ENCODE measurements at places on chromosomes 11 and 22. TPM values are rescaled to one million over a fixed set of nuclear protein-coding genes. Genes with fewer than 3 reads are reported as not detected.

DNA sequence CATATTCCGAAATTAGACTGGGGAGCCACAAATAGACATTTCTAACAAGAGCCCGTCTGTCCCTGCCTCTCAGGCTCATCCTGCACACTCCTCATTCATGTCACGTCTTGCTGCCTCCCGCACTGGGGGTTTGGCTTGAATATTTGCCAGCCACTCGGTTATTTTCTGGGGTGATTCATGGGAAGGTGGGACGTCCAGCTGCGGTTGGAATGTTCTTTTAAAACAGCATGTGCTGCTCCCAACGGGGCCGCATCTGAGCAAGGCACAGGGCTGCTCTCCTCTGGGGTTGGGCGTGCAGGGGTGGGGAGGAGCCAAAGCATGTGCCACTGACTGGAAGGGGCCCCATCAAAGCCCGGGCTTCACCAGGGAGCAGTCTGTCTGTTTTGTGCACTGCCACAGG, 25.9 kb upstream of the SLC5A4 start:
- no peak overlapping the region for H3K4me3 ChIP-seq
- no peak overlapping the region for H3K27ac ChIP-seq
- H3K27me3 ChIP-seq, result no peaks in the 10 kb centered on the region
- H3K4me1 ChIP-seq, result no peaks in the 10 kb centered on the region
- no peaks in the 10 kb centered on the region for H3K36me3 ChIP-seq

- no peak overlapping the region for H3K27ac ChIP-seq
- peaks cover 53% of the 10 kb centered on the region for H3K4me1 ChIP-seq
- H3K36me3 ChIP-seq, result no peaks in the 10 kb centered on the region
- H3K27me3 ChIP-seq, result peaks cover 14% of the 10 kb centered on the region
- no peak overlapping the region for H3K4me3 ChIP-seq
- DNase-seq, result no peak
Measured at GRCh38 chr22:39703091-39703490, 132.5 kb downstream of the CACNA1I start.

GRCh38 chr22:44795701-44796630, 43.6 kb downstream of the ARHGAP8 start:
- DNase-seq, result no peak
- no peaks in the 10 kb centered on the region for H3K27me3 ChIP-seq
- H3K4me3 ChIP-seq, result no peak overlapping the region
- H3K27ac ChIP-seq, result no peak overlapping the region

- no peak for DNase-seq
- peaks cover 17% of the 10 kb centered on the region for H3K4me1 ChIP-seq
- peaks cover 23% of the 10 kb centered on the region for H3K27me3 ChIP-seq
Measured at GRCh38 chr22:23775779-23776375, 3.2 kb downstream of the MMP11 start.

- H3K27ac ChIP-seq, result no peak overlapping the region
- no peaks in the 10 kb centered on the region for H3K4me1 ChIP-seq
- no peak for DNase-seq
- no peaks in the 10 kb centered on the region for H3K36me3 ChIP-seq
Measured at GRCh38 chr22:32752326-32752725, 49.2 kb upstream of the TIMP3 start.

DNA sequence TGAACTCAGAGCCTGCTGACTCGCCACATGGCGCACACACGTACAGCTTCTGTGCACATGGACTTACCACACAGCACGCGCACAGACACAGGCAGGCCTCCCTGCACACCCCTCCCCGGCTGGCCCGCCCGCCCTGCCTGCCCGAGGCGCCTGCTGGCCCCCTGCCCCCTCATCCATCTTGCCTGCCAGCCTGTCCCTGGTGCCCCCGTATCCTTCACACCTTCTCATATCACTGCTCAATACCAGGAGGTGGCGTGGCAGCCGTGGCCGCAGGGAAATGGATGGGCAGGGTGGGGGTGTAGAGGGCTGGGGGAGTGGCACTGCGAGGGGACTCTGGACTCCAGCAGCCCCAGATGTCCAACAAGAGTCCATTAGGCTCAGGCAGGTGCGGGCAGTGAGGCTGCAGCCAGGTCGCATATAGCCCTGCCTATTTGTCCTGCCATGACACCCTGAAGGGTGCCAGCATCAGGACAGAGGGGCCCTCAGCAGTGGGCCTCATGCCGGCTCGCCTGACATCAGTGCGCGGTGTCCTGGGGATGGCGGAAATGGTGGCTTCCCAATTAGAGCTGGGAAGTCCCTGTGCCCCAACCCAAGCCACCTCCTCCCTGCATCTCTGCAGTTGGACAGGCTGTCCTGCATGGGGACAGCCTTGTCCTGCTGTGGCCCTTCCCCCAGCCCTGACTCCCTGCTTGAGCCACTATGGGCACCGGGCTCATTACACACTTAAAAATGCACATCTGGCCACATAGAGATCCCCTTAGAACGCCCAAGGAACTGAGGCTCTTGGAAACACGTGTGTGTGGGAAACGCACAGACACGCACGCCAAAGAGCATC, 2.0 kb upstream of the TBX10 start:
- no peaks in the 10 kb centered on the region for H3K36me3 ChIP-seq
- H3K4me3 ChIP-seq, result no peak overlapping the region
- peaks cover 24% of the 10 kb centered on the region for H3K27me3 ChIP-seq
- no peak overlapping the region for H3K27ac ChIP-seq
- H3K4me1 ChIP-seq, result peaks cover 6% of the 10 kb centered on the region

DNA sequence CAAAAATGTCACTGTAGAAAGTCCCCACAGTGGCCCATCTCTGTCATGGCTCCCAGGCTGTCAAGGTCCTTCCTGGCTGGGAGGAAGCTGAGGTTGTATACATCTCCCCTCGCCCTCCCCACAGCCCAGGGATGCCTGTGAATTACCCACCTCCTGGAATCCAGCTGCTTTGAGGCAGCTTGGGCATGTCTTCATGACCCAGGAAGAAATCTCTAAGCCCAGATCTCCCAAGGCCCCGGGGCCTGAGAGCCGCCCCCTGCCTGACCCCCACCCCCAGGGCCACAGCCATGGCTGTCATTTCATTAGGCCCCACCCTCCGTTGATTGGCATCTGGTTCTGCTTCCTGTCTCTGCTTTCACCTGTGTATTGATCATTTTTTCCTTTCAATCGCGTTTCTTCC, 207.5 kb downstream of the TBC1D22A start:
- no peak for DNase-seq
- no peaks in the 10 kb centered on the region for H3K36me3 ChIP-seq
- no peak overlapping the region for H3K4me3 ChIP-seq

DNA sequence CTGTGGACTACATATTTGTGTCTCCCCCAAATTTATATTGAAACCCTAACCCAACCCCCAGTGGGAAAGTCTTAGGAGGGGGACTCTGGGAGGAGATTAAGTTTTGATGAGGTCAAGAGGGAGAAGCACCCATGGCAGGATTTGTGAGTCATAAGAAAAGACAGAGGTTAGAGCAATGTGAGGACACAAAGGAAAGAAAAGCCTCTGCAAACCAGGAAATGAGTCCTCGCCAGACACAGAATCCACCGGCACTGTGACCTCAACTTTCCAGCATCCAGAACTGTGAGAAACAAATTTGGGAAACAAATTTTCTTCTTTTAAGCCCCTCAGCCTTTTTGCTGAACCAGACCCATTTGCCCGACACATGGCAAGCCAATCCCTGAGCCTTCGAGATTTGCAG, 397.0 kb downstream of the NTM start:
- H3K36me3 ChIP-seq, result no peaks in the 10 kb centered on the region
- DNase-seq, result no peak
- H3K27me3 ChIP-seq, result no peaks in the 10 kb centered on the region
- peaks cover 9% of the 10 kb centered on the region for H3K4me1 ChIP-seq

DNA sequence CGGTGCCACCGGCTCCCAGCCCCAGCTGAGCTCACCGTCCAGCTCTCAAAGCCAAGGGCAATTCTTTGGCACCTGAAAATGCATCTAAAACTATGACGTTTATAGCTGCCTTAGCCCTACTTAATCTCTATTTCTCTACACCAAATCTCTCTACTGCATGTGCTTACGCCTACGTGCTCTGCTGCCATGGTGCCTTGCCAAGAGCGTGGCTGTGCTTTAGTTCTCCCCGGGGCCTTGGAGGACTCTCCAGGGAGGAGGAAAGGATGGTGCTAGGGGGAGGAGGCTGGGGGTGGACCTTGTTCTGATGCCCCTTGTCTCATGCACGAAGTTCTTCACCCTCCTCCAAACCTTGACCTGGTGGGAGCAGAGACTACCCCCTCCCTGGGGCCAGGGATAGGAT, 9.0 kb upstream of the BID start:
- no peaks in the 10 kb centered on the region for H3K36me3 ChIP-seq
- H3K4me3 ChIP-seq, result no peak overlapping the region
- H3K27me3 ChIP-seq, result no peaks in the 10 kb centered on the region

DNA sequence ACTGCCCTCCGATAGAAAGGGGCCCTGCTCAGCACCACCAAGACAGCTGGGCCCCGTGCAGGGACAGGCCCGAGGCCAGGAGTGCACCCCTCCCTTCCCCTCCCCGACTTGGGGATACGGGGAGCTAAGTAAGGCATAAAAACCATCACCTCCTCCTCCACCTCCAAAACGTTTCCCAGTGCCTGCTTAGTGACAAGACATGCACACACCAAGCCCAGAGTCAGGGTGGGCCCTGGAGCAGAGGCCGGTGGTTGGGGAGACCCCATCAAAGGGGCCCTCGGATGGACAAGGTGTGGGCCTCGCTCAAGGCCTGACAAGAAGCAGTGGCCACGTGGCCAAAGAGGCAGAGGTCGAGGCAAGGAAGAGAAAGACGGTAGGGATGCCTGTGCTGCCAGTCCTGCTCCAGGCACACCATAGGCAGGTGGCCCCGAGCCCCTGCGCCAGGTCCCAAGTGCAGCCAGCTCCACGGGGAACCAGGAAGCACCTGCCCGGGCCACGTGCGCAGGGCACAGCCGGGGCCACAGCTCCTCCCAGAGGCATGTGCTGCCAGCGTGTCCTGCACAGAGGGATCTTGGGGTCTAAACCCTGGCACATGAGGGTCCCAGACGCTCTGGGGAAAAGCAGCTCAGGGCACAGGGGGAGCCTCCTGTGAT, 53.0 kb downstream of the BRD1 start:
- DNase-seq, result no peak
- no peak overlapping the region for H3K4me3 ChIP-seq
- no peaks in the 10 kb centered on the region for H3K27me3 ChIP-seq
- H3K4me1 ChIP-seq, result no peaks in the 10 kb centered on the region
- H3K36me3 ChIP-seq, result no peaks in the 10 kb centered on the region
- H3K27ac ChIP-seq, result no peak overlapping the region

DNA sequence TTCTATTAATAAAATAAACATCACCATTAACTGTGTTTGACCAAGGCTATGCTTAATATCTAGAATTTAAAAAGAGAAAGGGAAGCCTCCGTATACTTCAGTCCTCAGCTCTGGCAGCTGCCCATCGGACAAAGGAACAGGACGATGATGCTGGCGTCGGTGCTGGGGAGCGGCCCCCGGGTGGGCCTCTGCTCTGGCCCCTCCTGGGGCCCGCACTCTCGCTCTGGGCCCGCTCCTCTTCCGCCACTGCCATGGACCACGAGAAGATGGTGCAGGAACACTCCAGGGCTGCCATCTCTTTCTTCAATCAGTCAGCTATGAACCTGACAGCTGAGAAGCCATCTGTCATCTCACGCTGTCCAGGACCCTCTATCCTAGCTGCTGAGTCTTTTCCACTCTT, 25.3 kb downstream of the PDHX start:
- H3K27me3 ChIP-seq, result no peaks in the 10 kb centered on the region
- no peak overlapping the region for H3K4me3 ChIP-seq
- no peak overlapping the region for H3K27ac ChIP-seq
- no peaks in the 10 kb centered on the region for H3K4me1 ChIP-seq

DNA sequence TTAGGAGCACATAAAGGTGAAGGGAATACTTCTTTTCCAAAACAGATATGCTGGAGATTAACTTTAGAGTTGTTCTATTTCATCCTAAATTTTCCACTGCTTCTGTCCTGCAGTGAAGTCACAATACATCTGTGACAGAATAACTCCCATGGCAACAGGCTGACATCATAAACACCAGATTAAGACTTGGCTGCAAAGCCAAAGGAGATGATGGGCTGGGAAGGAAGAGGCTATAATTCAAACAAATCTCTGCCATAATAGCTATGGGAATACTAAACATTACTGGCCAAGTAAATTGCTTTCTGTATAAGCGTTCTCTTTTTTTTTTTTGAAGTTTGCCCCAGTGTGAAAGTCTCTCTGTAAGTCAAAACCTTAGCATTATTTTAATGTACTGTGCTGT, 107.7 kb downstream of the CADM1 start:
- H3K27ac ChIP-seq, result no peak overlapping the region
- no peak overlapping the region for H3K4me3 ChIP-seq
- DNase-seq, result no peak
- H3K4me1 ChIP-seq, result peaks cover 12% of the 10 kb centered on the region
- no peaks in the 10 kb centered on the region for H3K27me3 ChIP-seq

ANKK1 gene
- 0.22 TPM for total RNA-seq

PKDREJ gene
- total RNA-seq, result not detected

MAPK8IP2 gene
- total RNA-seq, result not detected

WNT11 gene
- total RNA-seq, result 0.59 TPM

CCDC85B gene
- total RNA-seq, result 23.1 TPM

RAB38 gene
- total RNA-seq, result 10.1 TPM

All from neural progenitor cell (in vitro differentiated cells).